Retinal pigment epithelial cell (primary cell): ENCODE measurements at places on chromosomes 3 and 15.

DNA sequence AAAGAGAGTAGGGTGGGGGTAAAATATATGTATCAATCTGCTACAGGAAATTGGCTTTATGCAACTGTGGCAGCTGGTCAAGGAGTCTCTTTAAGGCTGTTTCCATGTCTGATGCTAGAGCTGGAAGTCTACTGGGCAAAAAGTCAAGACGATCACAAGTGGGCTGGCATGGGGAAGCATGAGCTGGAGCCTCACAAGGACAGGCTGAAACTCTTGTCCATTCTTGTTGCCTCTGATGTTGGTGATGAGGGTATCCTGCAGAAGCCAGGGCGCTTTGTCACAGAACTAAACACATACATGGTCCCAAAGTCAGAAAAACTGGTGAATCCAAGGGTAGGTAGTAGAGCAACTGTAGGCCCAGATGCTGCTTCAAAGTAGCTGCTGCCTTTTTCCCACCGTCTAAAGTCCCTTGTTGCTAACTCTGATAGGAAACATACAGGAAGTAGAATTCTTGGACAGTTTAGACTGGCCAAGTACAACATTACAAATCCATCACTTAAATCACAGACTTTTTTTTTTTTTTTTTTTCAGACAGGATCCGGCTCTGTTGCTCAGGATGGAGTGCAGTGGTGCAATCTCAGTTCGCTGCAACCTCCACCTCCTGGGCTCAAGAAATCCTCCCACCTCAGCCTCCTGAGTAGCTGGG, 54.2 kb downstream of the RPL39L start:
- no peak for DNase-seq

GRCh38 chr3:27556887-27557286, 72.7 kb upstream of the SLC4A7 start:
- no peak for DNase-seq

DNA sequence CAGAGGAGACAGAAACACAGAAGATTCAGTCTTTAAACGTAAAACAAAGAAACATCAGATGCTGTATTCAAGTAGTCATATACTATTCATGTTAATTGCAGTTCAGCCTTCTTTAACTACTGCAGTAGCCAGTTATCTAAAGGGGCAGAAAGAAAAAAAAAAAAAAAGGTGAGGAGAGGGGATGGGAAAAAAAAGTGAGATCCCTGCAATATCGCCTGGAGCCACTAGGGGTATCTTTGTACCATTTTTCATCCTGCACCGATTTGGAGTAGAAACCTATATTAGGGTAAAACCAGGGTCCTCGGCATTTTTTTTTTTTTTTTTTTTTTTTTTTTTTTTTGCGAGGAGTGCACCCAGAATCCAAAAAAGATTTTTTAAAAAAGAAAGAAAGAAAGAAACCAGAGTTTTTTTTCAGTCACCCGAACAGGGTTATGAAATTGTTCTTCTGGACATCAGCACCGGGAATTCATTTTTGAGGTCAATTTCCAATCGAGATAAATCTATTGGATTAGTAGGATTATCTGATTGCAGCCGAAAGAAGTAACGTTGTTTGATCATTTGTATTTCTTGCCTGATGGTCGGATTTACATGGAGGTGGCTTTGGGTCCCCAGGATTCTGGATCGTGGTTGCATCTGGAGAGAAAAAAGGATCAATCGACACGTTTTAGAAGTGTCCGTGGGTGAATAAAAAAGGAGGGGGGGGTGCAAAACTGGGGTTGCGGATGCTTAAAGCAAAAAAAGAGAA, 186.7 kb downstream of the NLGN1 start:
- DNase-seq = no peak

DNA sequence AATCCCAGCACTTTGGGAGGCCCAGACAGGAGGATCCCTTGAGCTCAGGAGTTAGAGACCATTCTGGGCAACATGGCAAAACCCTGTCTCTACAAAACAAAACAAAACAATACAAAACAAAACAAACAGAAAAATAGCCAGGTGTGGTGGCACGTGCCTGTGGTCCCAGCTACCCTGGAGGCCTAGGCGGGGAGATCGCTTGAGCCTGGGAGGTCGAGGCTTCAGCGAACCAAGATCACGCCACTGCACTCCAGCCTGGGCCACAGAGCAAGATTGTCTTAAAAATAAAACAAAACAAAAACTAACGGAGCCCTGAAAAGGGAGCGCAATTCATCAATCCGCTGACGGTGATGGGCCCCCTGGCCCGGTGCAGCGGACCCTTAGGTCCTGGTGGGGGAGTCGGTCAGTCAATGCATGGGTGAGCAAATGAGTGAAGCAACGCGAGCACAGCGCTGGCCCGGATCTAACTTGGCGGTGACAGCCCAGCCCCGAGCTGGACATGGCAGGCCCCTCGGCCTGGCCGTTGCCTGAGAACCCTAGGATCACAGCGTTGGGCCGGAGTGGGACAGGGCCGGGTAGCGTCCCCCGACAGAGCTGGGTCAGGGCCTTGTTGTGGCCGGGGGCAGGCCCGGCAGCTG, 52.4 kb upstream of the BLM start:
- no peak for DNase-seq

GRCh38 chr15:43985976-43986680, 159.3 kb downstream of the WDR76 start:
- DNase-seq = no peak

- DNase-seq = no peak
These were observed 2.9 kb upstream of the JAGN1 start for GRCh38 chr3:9887480-9887879.

DNA sequence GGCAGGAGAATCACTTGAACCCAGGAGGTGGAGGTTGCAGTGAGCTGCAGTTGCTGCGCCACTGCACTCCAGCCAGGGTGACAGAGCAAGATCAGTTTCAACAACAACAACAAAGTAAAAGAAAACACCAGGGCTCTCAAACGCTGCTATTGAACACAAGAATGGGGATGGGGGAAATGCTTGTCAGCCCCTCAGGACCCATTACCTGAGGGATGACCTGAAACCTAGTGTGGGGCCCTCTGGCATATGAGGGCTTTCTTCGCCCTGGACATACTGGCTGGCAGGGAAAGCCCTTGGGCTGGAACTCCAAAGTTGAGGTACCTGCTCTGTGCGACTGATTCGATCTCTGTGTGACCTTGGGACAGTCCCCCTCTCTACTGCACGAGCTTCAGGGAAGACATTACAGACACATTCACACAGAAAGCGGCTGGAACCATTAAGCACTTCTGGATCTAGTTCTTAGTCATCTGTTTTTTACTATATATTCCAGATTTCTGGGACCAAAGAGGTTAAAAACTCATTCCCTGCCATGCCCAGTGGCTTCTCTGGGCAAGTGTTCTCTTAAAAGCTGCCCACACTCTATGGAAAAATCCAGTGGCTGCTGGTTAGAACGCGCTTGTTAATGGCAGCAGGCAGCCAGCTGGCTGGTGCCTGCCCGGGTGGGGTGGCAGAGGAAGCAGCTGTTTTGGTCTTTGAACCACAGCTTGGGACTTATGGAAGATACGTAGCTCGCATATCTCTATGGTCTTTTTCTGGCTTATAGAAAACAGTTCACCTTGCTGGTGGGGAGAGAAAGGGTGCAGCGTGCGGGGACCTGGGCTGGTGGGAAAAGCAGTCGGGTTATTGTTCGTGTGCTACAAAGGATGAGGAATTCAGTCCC, 57.2 kb downstream of the ATP1B3 start:
- DNase-seq = no peak

DNA sequence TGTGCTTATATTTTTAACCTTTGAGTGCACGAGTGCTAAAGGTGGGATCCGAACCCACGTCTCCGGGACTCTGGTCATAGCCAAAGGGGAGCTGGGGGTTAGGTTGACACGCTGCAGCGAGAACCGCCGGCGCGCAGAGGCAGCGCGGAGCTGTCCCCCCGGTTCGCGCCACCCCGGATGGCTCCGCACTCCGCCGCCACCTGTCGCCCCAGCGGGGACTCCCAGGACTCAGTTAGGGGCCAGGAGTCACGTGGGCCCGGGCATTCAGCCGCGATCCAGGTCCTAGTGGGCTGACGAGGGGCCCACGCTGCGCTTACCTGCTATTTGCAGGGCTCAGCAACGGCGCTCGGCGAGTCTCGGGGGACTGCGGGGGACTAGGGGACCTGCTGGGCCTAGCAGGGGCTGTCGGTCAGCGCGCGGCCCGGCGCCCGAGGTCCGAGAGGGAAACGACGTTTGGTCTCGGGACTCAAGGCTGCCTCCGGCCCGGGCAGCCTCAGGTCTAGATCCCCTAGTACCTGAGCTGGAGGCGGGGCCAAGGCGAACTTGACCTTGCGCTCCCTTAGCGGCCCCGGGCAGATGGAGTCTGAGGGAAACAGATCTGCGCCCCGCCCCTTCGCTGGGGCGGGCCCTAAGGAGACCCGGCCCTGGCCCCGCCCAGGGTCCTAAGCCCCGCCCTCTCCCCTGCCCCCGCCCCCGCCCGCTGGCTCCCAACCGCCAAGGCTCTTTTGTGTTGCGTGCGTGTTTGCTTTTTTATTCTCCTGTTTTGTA, at the start of gene NMNAT3:
NMNAT3 (minus strand) TSS at position 585 of the 768 bp plus-strand sequence. CDS start 50,248 bp downstream, outside the sequence.
- peak; percentile 35 for DNase-seq

GRCh38 chr15:40175160-40175559, 14.3 kb downstream of the BUB1B start:
- no peak for DNase-seq

- no peak for DNase-seq
These were observed 8.3 kb downstream of the ROBO2 start for GRCh38 chr3:77048186-77048585.

GRCh38 chr3:71228156-71228866, 355.2 kb downstream of the FOXP1 start:
- no peak for DNase-seq

DNA sequence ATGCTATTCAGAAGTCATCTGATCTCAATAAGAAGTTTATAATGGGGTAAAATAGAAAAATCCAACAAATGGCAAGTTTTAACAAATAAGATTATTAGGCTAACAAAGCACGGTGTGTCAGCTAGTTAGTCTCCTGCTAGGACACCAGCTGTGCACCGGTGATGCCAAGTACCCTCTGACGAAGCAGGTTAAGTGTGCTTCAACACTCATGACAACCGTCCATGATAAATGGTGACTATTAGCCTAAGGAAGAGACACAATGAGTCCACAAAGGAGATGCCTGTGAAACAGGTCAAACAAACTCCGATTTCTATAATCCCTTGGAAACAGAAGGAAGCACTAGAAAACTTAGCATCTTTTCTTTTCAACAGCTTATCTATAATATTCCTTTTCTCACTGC, 36.5 kb downstream of the ATP13A3 start:
- no peak for DNase-seq

DNA sequence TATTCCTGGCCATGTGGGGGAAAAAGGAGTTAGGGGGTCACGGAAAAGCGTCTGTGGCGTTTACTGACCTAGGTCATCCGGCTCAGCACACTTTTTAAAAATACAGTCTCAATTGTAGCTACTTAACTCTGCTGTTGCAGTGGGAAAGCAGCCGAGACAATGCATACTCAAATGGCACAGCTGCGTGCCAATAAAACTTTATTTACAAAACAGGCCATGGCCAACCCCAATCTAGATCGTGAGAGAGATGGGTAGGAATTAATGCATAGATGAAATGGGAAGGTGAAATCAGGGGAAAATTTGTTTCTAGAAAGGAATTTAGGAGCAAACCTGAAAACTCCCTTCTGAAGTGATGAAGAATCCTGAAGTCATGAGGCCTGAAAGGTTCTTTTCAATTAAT, 22.0 kb upstream of the FRMD4B start:
- no peak for DNase-seq

DNA sequence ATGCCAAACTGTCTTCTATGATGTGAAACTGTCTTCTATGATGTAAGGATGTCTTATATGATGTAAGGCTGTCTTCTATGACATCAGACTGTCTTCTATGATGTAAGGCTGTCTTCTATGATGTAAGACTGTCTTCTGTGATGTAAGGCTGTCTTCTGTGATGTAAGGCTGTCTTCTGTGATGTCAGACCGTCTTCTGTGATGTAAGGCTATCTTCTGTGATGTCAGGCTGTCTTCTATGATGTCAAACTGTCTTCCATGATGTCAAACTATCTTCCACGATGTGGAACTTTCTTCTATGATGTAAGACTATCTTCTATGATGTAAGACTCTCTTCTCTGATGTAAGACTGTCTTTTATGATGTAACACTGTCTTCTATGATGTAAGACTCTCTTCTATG, 27.9 kb downstream of the MGLL start:
- DNase-seq = no peak

GRCh38 chr3:12292770-12293169, 3.9 kb downstream of the PPARG start:
- no peak for DNase-seq

GRCh38 chr3:110341047-110341446, 730.6 kb upstream of the NECTIN3 start:
- no peak for DNase-seq

DNA sequence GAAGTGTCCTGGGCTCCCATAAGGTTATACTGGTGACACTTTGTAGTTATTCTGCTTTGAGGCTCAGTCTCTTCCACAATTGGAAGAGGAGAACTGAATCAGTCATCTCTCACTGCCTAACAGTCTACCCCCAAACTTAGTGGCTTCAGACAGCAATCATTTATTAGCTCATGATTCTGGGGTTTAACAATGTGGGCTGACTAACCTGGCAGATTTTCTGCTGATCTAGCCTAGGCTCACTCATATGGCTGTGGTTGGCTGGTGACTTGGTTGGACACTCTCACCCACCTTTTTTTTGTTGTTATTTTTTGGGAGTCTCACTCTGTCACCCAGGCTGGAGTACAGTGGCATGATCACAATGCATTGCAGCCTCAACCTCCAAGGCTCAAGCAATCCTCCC, 7.1 kb downstream of the GPD1L start:
- DNase-seq = no peak

DNA sequence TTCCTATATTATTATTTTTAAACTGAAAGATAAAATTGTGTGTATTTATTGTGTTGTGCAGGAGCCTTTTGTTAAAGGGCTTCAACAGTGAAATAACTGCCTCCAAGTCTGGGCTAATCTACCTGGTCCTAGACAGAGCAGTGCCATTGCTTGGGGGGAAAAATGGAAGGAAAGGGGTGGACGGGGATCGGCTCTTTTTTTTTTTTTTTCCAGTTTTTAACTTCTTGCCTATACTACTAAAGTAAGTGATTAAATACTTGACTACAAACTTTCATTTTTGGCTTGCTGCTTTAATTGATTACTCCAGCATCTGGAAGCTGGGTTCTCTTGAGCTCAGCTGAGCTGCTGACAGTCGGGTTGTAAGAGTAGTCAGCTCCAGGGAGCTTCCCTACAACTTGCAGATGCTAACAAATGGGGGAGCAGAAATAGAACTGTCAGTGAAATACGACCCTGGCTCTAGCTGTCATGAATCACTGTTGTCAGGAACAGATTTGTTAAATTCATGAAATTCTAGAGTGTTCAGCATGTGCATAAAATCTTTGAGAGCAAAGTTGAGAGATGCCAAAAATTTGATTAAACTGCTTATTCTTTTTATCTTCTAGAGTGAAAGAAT, 276.7 kb downstream of the ROBO1 start:
- DNase-seq = no peak

GRCh38 chr3:169497567-169498257, 165.8 kb downstream of the MECOM start:
- DNase-seq = peak; percentile 53

DNA sequence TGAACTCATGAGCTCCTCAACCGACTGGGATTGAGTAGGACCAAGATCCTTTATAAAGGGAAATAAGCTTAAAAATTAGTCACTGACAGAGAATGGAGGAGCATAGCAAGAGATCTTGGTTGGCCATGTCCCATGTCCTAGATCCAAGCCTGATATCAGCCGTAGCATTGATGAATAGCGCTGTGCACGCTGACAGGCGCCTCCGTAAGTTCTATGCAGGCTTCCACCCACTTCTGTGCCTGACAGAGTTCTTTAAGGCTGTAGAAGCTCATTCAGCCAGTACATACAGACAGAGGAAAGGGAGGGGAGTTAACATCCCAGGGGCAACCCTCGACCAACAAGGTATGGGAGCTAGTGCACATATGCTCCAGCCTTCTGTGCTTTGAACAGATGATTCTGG, 251.7 kb upstream of the TBC1D5 start:
- peak; percentile 74 for DNase-seq
